ENCODE measurements at places on chromosomes 3 and 15.

GRCh38 chr3:13264468-13264795 lies 155.7 kb downstream of the NUP210 start:
- DNase-seq: no peak

GRCh38 chr3:63037116-63037515 lies 161.9 kb upstream of the CADPS start:
- DNase-seq: no peak

DNA sequence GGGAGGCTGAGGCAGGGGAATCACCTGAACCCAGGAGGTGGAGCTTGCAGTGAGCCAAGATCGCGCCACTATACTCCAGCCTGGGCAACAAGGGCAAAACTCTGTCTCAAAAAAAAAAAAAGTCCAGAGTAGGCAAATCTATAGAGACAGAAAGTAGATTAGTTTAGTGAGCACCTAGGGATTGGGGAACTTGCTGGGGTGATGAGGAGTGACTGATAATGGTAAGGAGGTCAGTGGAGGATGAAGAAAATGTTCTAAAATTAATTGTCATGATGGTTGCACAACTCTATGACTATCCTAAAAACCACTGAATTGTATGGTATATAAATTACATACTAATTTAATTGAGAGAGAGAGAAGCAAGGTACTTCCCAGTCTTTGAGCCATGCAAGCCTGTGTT lies 27.8 kb upstream of the LYZL4 start:
- no peak for DNase-seq

DNA sequence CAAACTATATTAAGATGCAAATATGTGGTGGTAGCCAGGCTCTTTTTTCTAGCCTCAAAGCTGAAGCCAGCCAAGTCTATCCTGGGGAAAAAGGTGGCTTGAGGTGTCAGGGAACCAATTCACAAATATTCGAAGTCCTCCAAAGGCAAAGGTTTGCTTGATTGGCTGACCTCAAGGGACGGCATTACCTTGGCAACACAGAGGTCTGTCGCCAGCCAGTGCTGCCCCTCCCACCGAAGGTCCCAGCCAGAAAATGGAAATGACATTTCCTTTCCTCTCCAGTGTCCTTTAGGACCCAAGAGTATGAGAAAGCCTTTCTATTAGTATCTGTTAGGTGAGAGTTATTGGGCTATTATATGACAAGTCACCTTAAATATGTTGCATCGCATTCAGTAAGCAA lies 96.0 kb upstream of the LIMD1 start:
- no peak for DNase-seq

GRCh38 chr3:49689046-49689907 lies at the start of the genes MST1 and RNF123:
Gene MST1 (minus strand): TSS chr3:49689474. CDS start chr3:49688691, 783 bp downstream.
Gene RNF123 (plus strand): TSS chr3:49689557. CDS start chr3:49691166, 1,609 bp downstream.
- DNase-seq: peak; percentile 79
